Omental fat pad (tissue), 4 donors: ENCODE measurements at places on chromosomes 11 and 22. TPM values are rescaled to one million over a fixed set of nuclear protein-coding genes. Genes with fewer than 3 reads are reported as not detected.

The DNAL4 gene
- total RNA-seq: 6.7 TPM

The USP28 gene
- total RNA-seq: 20.2 TPM

The TSPAN32 gene
- total RNA-seq: 3.4 TPM

The ST14 gene
- 49.1 TPM for total RNA-seq

The LARGE2 gene
- total RNA-seq: not detected

The IL18 gene
- 70.9 TPM for total RNA-seq

The REXO2 gene
- 105 TPM for total RNA-seq

The EFEMP2 gene
- 81.8 TPM for total RNA-seq

The C11orf97 gene
- not detected for total RNA-seq

- peak; percentile 15 for DNase-seq
Observed at GRCh38 chr11:69220561-69221051, 64.9 kb downstream of the SMIM38 start.

- DNase-seq: no peak
Observed at GRCh38 chr11:57144531-57145320, 37.0 kb upstream of the LRRC55 start.

DNA sequence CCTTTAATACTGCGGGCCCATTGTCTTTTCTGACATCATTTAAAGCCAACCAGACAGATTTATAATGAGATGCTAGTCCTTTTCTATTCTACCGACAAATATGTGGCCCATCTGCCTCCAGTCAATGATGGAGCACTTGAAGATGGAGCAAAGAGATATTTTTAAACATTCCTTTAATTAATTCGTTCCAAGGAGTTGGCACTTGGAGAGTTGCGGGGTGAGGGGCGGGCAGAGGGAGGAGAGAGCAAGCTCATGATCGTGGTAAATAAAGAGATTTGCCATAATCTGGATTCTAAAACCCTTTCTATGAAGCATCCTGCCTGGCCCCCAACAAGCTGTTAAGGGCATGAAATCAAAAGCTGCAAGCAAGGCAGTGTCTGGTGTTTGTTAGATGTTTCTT, 5.0 kb downstream of the SLC1A2 start:
- no peak for DNase-seq

DNA sequence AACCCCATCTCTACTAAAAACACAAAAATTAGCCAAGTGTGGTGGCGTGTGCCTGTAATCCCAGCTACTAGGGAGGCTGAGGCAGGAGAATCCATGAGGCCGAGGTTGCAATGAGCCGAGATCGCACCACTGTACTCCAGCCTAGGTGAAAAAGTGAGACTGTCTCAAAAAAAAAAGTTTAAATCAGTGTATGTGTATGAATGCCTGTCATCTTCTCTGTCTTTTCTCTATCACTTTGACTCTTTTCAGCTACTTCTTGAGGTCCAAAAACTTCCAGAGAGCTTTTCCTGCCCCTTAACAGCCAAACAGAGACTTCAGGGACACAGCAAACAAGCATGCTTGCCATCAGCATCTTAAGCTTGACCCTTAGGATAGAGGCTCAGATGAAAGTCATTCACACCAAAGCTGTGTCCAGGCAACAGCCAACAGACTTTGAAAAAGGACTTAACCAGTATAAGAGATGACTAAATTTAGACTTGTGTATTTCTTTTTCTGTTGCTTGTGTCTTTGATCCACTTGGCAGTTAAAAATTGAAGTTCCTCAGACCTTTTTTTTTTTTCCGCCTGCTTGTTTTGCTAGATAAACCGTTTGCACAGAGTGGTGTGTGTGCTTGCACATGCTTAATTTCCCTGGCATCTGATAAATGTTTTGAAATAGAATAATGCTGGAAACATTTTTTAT, 151.9 kb downstream of the DBX1 start:
- DNase-seq: no peak

- no peak for DNase-seq
Observed at GRCh38 chr11:35127619-35128018, 11.4 kb upstream of the CD44 start.

DNA sequence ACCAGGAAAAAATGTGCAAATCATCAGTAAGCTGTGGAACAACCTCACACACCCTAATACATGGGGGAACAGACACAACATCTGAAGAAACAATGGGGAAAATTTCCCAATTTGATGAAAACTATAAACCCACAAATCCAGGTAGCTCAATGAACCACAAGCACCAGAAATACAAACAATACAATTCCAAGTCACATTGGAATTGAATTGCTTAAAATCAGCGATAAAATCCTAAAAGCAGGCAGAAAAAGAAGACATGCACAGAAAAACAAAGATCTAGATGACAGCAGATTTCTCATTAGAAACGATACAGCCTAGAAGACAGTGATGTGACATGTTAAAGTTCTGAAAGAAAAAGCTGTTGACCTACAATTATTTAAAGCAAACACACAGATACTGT, 32.0 kb downstream of the DGCR2 start:
- DNase-seq: no peak

DNA sequence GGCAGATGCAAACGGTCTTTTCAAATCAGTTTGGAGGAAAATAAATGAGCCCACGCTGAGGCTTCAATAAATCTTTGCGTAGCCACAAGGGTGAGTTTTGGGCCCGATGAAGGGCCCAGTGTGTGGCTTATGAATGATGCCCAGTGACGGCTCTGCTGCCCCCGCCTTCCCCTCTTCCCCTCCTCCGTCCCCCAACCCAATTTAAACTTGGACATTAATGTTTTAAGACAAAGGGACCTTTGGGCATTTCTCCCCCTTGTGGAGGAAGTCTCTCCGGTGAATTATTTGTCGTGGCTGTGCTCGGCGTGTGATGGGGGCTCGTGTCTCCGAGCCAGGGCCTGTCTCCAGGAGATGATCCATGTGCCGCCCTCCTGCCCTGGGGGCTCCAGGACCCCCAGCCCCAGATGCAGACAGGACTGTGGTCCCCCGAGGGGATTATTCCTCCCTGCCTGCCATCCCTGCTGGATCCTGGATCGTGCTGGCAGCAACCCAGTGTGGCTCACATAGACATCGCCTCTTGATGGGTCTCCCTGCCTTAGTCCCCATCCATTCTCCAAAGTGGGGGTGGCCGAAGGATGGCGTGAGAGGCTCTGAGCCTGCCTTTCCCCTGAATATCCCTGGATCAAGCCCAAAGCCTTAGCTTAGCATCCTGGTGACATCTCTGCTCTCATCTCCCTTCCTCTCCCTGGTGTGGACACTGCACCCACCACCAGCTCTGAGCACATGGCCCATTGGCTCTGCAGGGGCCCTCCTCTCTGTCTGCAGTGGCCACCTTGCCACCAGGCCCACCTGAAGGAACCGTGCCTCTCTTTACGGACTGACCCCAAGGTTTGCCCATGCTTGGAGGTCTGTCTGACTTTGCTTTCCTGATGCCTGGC, 56.4 kb downstream of the SMIM38 start:
- DNase-seq: no peak

DNA sequence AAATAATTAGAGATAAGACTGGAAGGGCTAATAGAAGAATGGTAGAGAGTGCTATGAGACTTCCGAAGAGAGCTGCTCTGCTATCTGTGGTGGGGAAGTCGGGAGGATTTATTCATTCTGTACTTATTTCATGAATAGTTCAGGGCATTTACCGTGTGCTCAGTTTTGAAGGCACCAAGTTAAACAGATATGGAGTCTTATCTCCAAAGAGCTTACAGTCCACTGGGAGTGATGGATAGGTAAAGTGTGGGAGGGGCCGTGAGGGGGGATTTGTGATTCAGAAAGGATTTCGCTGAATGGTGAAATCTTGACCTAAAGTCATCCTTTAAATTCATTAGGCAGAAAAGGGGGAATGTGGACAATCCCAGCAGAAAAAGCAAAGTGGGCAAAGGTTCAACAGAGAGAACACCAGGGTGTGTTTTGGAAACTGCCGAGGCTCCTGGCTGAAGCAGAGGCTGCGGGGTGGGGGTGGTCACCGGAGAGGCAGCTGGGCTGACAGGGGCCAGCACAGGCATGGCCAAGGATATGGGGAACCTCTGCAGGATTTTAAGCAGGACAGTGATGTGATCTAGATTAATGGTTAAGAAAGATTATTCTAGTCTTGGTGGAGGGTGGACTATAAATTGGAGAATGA, 91.2 kb downstream of the UBASH3B start:
- no peak for DNase-seq

- no peak for DNase-seq
Observed at GRCh38 chr11:31141789-31142188, 227.8 kb downstream of the DCDC1 start.

DNA sequence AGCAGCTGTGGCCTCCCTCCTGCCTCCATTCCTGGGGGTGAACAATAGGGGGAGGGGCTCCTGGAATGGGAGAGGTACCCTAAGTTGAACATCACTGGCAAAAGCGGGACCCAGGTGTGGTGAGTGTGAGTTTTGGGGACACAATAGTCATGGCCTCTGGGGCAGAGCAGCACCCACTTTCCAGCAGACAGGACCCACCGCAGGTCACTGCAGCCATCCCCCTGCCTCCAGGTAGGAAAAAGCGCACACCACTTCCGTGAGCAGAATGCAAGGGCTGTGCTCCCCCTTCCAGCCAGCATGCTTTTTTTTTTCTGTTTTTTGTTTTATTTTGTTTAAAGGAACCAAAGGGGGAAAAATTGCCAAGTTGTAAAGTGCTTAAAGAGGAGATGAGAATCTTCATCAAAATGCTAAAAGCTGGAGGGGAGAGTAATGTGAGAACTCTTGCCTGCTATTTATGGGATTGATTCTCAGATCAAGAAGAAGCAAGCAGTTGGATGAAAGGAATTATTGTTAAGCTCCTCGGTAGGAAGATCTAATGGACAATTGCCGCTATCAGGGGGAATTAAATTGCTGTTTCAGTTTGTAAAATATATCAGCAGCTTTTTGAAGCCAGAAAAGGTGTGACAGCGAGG, 152.9 kb downstream of the FEZ1 start:
- no peak for DNase-seq

DNA sequence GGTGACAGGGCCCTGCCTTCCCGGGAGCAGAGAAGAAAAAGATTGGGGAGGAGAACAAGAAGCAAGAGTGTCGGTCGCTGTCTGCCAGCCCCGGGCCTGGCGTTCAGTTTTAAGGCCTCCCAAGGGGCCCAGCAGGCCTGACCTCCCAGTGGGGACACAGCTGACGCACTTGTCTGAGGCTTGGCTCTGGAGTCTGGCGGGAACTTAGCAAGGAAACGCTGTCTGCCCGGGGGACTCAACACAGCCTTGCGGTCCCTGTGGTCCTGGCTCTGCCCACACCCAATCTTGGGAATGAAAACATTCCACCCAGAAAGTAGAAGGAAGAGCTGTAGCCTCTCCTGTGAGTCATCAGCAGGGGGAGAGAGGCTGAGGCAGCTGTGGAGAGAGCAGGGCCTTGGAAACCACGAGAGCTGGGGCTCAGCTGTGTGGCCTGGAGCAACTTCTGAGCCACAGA, 54.4 kb downstream of the TRAF6 start:
- no peak for DNase-seq

- DNase-seq: no peak
Observed at GRCh38 chr11:107157146-107157808, 139.0 kb upstream of the GUCY1A2 start.

GRCh38 chr11:36155124-36155561, 134.1 kb downstream of the COMMD9 start:
- no peak for DNase-seq

DNA sequence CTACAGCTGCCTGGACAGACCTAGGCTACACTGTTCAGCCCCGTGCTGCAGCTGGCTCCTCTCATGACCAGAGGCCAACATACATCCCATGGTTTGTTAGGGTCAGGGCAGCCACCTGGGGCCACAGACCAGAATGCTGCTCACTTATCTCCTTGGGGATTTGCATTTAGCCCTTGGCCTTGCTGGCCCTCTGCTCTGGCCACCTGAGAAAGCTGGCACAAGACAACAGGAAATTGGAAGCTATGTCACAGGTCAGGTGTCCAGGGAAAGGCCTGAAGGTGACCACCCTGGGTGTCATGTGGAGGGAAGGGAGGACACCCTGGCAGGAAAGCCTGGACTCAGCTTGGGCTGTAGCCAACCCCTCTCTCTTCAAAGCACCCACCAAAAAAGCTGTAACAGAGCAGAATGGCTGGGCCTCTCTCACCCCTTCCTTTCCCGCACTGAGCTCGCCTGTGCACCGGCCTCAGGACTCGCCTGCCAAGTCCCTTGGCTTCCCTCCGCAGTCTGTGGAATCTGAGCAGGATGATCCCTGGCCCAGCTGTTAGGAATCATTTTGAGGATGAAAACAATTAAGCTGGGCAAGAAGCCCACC, 86.3 kb downstream of the SNX19 start:
- no peak for DNase-seq

DNA sequence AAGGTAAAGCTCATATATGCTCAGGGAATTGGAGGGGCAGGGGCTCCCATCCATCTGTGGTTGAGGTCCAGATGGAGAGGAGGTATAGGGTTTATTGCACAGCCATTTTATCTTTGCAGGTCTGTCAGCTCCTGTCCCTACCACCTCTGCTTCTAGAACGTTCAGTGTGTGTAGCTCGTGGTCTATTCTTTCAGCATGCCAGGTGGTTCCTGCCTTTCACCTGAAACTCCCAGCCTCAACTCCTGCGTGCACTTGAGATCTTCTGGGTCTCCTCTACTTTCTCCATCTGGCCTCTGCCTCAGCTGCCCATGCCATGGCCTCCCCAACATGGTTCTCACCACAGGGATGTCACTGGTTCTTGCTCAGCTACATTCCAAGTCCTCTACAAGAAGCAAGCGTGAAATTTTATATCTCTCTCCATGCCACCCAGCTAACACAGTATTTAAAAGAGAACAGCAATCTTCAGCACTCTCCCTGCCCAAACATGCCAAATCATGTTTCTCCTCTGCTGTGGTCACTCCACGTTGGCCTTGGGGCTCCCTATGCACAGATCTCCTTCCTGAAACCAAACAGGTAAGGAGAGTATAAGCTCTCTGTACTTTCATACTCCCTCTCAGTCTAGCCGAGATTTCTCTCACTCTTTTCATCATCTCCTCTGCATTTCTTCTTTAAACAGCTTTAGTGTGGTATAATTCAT, 157.8 kb upstream of the TRPC6 start:
- DNase-seq: no peak

DNA sequence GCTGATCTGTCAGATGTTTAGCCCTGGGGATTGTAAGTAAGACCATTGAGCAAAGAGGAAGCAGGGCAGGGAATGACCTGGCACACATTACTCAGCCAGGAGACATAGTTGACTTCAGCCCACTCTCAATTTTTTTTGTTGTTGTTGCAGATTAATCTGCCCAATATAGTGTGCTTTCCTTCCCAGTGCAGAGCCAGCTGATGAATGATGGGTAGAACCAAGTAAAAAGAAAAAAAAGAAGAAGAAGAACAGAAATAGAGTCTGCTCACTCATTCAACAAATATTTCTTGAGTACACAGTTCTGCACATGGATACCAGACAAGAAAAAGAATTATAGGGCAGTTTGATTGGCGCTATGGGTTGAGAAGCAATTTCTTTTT, 292.7 kb downstream of the ETS1 start:
- DNase-seq: no peak

- no peak for DNase-seq
Observed at GRCh38 chr22:25964961-25965730, 204.1 kb upstream of the SEZ6L start.

GRCh38 chr22:50674130-50674500, 1.5 kb downstream of the SHANK3 start:
- no peak for DNase-seq

GRCh38 chr11:86246293-86246675, 1.7 kb downstream of the EED start:
- DNase-seq: no peak
